ENCODE measurements at places on chromosomes 16 and 17.

GRCh38 chr16:87534751-87535150, 41.9 kb upstream of the ZCCHC14 start:
- no peak for DNase-seq

DNA sequence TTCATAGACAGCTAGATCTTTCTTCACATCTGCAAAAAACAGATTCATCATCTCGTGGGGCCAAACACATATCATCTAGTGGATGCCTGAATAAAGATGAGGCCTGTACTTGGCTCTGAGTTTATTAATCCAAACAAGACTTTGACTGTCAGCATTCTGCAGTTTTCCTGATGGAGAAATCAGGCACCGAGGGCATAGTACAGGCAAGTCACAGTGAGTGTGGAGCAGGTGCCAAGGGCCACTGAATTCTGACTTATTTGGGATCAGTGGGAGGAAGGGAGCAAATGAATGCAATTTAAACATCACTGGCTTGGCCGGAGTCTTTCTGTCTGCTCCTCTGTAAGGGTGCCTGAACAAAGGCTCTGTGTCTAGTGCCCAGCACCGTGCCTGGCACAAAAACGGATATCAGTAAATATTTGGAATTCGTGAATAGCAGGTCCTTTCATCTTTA, 975 bp downstream of the CFAP20 start:
- DNase-seq = no peak

GRCh38 chr17:59526451-59526850, 39.0 kb upstream of the DHX40 start:
- no peak for DNase-seq

GRCh38 chr16:11235703-11235991, 20.4 kb downstream of the SOCS1 start:
- DNase-seq = no peak

- DNase-seq = no peak
Measured at GRCh38 chr16:74321356-74321755, 24.7 kb downstream of the PSMD7 start.

- no peak for DNase-seq
Measured at GRCh38 chr16:79137426-79137939, 463.1 kb downstream of the MAF start.

DNA sequence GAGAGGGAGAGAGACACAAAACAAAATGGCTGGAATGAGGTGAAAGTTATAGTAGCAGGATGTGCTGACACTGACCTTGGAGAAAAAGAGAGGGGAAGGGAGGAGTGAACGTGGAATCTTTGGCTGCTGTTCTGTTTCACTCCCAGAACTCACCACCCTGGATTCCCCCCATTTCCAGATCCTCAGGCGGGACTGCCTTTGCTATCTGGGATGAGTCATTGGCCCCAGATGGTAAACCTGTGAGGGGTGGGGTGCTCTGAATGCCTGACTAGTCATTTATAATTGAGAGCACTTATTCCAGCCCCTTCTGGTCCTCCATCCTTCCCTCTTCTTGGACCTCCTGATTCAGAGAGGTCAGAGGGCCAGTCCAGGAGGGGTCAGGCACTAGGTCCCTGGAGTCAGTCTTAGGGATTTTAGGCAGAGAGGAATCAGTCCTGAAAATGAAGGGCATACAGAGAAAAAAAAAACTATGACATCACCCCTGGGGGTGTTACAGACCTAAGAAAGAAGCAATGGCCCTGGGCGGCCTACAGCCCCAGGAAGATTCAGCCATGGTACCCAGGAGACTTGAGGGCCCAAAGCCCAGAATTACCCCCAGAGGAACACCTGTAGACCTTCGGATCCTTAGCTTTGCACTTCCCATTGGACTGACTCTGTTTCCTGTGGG, 2.2 kb upstream of the ZG16 start:
- peak; percentile 45 for DNase-seq

GRCh38 chr16:20647736-20648135, 49.7 kb downstream of the ACSM1 start:
- DNase-seq = no peak

GRCh38 chr16:1614456-1615102, 2.4 kb downstream of the CRAMP1 start:
- DNase-seq = peak; percentile 41

GRCh38 chr17:17137731-17138585, 68.2 kb downstream of the PLD6 start:
- DNase-seq = no peak

DNA sequence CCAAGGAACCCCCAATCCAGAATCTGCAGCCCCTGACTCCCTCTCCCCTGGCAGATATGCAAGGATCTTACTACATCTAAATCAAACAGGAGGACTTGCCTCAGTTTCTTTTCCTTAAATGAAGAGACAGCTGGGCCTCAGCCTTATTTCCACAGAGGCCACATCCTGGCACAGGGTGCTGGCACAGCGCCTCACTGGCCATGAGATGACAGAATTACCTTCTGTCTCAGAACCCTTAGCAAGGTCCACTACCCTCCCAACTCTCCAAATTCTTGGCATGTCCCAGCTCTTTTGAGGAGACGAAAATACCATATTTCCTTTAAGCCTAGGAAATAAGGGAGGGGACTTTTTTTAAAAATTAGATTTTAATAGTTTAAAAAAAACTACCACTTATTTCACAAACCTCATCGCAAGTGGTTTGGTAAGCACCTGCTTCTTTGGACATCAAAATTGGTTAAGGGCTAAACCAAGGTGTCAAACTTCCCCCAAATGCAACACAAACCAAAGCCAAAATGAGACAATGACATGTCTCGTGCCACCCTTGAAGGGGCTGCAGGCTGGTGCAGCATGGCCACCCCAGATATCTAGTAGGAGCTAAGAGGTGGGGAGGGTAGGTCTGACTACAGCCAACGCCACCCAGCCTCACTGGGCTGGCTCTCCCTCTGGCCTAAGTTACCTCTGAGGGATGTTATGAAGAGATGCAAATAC, 25.3 kb downstream of the FAM117A start:
- DNase-seq = no peak

- DNase-seq = no peak
Measured at GRCh38 chr16:81787659-81788058, 8.6 kb downstream of the PLCG2 start.

DNA sequence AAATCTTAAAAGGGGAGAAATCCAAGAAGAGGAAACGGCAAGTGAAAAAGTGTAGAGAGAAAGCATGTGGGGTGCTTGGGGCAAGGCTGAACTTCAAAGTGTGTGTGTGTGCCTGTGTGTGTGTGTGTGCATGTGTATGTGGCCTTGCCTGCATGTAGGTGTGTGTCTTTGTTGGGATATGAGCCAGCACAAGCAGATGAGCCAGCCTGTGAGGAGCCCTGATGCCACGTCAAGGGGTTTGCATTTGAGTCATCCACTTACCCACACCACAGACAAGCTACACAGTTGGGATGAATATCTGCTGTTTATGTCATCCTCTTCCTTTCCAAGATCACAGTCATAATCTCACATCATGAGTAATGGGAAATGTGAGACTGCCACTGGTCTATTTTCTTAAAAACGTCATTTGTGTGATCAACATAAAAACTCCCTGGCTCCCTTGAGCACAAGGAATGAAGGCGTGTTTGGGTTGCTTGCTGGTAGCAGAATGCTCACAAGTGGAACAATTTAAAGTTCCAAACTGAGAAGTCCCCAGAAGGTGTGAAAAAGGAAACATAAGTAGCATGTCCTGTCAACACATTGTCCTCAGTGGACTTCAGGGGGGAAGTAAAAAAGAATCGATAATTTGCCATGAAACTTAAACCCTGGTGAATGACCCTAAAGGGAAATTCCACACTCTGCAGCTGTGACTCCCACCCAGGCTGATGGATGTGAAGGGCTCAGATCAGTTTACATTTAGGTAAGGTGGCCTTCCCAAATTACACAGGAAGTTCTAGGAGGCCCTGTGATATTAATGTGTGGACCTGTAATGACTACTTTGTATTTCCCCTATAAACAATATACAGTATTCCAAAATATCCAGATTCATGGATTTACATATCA, 14.7 kb downstream of the KCTD19 start:
- DNase-seq = peak; percentile 100

DNA sequence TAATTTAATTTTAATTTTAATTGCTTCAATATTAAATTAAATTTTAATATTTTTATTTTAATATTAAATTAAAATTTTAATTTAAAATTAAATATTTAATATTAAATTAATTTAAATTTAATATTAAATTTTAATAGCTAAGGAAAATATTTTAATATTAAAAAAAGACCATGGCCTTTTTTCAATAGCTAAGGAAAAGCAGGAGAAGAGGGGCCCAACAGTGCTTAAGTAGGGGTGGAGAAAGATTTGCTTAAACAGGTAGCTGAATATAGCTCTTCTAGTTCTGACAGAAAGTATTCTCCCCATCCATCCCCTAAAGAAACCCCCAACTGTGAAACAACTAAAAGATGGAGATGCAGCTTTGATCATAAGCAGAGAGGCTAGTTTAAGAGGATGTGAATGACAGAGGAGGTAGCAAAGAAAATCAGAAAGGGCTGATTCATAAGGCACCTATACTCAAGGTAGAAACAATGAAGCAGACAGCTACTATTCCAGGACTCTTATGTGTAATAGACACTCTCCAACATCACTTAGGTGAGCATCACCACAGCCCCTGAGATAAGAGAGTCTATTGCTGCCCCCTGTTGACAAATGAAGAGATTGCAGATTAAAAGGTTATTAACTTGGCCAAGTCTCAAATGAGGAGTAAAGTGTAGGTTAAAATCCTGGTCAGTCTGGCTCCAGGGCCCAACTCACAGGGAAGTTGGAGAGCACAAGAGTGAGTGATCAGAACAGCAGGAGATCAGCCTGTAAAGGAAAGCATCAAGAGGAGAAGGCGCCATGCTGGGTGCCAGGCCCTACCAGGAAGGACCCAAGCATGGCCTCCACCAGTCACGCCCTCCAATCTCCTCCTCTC, 7.8 kb upstream of the RNASEK start:
- DNase-seq = peak; percentile 66

GRCh38 chr17:41888332-41888965, 23.2 kb upstream of the KLHL11 start:
- no peak for DNase-seq

GRCh38 chr17:1755252-1755826, 6.5 kb upstream of the SERPINF1 start:
- DNase-seq = no peak

- no peak for DNase-seq
Measured at GRCh38 chr16:76984196-76984595, 206.8 kb upstream of the MON1B start.

GRCh38 chr17:6374761-6375312, 60.1 kb downstream of the AIPL1 start:
- DNase-seq = peak; percentile 67

DNA sequence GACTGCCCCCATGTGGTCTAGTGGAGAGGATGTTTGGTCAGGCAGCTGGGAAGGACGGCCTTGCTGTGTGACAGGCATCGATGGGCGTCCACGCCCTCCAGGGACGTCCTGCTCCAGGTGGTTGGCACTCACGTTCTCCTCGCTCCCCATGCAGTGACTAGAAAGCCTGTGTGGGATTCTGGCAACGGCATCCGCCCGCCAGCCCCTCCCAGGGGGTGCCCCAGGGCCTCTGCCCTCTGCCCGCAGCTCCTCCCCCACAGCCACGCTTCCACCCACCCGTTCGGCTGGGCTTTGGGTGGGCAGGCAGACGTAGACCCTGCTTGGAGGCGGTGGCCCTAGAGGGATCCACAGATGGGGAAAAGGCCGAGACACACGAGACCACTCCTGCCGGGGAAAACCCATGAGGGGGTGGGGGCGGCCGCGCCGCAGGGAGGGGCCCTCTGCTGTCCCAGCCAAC, 4.7 kb upstream of the IL17C start:
- DNase-seq = peak; percentile 22

DNA sequence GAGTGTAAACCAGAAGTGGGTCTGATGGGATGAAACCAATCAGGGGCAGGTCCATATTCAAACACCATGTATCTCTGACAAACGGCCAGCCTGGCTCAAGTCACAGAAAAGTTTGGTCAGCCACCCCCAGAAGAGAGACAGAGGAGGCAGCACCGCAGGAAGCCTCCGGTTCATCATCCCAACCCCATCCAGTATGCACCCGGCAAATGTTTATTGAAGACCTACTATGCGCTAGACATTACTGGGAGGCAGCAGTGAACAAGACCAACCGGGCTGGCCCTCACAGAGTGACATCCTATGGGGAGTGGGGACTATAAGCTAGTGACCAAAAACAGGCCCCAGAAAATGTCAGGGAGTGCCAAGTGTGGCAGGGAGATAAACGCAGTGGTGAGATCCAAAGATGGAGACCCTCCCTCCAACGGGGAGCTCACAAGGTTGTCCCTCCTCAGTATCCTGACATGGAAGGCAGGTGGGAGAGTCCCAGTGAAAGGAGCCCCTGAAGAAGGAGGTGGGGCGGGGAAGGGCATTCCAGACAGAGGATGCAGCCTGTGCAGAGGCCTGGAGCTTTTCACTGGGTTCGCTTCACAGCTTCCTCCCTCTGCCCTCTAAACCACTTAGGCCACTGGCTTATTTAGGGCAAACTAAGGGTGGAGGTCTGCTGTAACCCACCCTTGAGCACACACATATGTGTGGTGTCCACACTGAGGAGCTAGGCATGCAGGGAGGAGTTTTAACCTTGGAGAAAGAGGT, 2.0 kb downstream of the GSG1L start:
- no peak for DNase-seq

DNA sequence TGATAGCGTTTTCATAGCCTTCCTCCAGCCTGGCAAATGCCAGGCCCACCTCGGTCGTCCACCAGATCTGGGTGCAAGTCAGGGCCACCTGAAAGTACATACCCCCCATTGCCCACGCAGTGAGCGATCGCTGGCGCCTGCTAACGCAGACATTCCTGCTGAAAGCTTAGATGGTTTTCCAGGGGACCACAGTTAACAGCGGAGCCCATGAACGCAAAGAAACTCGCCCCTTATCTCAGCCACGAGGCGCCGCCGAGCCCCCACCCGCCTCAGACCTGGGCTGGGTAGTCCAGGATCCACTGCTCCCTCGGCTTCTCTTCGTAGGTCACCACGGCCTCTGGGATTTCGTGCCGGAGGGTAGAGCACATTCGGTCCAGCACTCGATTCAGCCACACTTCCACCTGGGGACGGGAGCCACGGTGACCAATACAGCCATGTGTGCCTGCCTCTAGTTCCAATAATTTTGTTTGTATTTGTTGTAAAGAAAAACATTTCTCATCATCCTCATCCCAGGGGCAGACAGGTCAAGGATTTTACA, 74.5 kb downstream of the DNAH17 start:
- no peak for DNase-seq

- no peak for DNase-seq
Measured at GRCh38 chr17:3792481-3792880, 8.5 kb downstream of the ITGAE start.

DNA sequence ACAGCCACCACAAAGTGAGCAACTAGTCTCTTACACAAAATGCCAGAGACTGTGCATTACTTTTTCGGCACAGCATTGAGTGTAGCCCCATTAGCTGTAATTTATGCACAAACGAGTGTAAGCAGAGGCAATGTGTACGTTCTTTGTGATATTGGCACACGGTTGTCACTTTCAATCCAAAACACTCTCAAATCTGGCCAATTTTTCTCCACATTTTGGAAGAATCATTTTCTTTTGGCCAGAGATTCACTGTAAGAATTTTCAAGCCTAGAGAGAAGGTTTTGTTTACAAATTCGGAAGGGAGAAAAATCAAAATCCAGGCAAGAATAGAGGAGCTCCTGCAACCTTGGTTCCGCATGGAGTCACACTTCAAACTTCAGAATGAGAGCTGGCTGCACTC, 15.4 kb upstream of the KIF2B start:
- no peak for DNase-seq

GRCh38 chr16:73311857-73312723, 264.2 kb upstream of the ZFHX3 start:
- no peak for DNase-seq

Measured in fibroblast of skin of right biceps (primary cell).